ENCODE measurements at places on chromosomes 3 and 15. TPM values are rescaled to one million over a fixed set of nuclear protein-coding genes. Genes with fewer than 3 reads are reported as not detected.

- no peak for DNase-seq
Measured at GRCh38 chr15:42592716-42593115, 17.3 kb downstream of the STARD9 start.

HYKK gene
- 5.7 TPM for polyA plus RNA-seq

GRCh38 chr15:101198031-101198575 lies 53.7 kb downstream of the CHSY1 start:
- DNase-seq: no peak

GRCh38 chr3:194686816-194687637 lies 1.3 kb downstream of the FAM43A start:
- DNase-seq: no peak

DNA sequence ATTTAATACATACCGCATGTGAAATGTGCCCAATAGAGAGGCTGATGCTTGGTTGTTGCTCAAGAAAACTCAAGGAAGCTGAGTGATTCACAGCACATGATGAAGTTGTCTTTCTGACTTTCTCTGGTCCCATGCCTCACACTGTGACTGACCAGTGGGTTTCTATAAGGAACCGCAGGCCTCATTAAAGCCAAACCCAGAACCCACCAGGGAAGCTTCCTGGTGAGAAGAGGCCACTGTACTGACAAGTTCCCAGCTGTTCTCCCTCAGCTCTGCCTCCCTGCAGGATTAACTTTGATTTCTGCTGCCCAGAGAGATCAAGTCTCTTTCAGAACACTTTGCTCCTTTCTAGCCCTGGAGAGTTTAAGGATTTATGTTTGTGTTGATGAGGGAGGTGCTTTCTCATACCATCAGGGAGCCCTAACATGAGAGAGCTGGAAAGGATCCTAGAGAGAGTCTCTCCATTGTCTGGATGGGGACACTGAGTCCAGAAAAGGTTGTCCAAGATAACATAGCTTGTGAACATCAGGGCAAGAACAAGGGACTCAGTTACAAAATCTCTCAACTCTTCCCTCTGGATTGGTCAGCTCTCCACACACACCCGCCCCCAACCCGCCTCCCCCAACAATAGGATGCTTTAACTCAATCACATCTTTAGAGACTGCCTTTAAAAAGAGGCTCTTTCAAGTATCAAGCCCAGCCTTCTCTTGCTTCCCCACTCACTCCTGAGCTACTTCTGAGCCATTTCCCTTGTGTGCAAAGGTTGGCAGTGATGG lies 303.2 kb upstream of the TLE3 start:
- no peak for DNase-seq

- no peak for DNase-seq
Measured at GRCh38 chr15:45606413-45606812, 19.2 kb downstream of the BLOC1S6 start.

GRCh38 chr3:61454006-61454585 lies 107.3 kb upstream of the PTPRG start:
- no peak for DNase-seq

SLC24A5 gene
- polyA plus RNA-seq: not detected

GRCh38 chr3:121431726-121432517 lies 113.9 kb downstream of the POLQ start:
- DNase-seq: no peak

- no peak for DNase-seq
Measured at GRCh38 chr3:190399677-190400076, 11.7 kb downstream of the CLDN16 start.

IL17RB gene
- 1.7 TPM for polyA plus RNA-seq

DNA sequence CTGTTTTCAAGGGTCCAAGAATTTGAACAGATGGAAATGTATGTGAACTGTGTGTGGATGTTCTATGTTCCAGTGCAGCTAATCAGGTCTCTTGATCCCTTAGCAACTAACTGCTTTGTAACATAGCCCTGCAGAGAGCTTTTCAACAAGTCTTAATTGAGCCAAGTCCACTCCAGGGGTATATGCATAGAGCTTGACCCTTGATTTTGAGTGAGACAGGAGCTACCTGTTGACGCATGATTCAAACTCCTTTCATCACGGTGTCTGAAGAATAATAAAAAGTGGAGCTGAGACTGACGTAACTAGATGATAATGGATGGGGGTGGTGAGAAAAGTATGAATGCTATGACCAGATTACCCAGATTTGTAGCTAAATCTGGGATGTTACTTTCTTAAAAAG lies 93.3 kb upstream of the CCDC54 start:
- no peak for DNase-seq

GRCh38 chr15:25246641-25247406 lies 192.0 kb downstream of the UBE3A start:
- no peak for DNase-seq

- DNase-seq: no peak
Measured at GRCh38 chr15:98455904-98456303, 192.4 kb upstream of the IGF1R start.

DNA sequence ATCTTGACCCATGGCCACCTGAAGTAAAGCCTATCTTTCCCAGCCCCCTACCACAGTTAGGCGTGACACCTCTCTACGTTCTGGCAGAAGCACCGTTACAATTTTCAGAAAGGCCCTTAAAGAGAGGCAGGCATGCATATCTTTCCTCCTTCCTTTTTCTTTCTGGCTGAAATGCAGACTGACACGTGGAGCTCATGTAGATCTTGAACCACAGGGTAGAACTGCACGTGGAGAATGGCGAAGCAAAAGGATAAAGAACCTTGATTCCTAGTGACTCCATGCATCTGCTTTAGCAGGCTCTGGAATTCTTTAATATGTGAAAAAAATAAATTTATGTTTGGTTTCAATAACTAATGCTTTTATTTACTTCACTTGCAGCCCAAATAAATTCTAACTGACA lies 166.6 kb downstream of the CPNE4 start:
- no peak for DNase-seq

DPPA2 gene
- polyA plus RNA-seq: not detected

DNA sequence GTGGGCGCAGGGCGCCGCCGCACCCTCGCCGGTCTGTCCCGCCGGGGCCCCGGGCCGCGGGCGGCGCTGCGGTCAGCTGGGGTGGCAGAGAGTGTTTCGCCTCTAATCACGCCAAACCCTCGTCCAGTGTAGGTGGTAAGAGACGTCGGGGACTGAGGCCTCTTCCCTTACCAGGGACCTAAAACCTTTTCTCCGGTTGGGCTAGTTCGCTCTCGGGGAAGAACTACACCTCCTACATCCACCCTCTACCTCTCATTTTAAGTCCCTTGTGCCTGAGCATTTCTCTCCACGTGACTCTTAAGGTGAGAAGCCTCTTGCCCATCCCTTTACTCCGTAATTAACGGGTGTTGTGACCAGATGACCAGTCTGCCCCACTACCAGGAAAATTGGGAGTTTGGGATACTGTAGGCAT lies 520 bp downstream of the TMEM42 start:
- DNase-seq: no peak

- DNase-seq: no peak
Measured at GRCh38 chr15:42367041-42367440, 7.7 kb downstream of the CAPN3 start.

DTX3L gene
- 5.3 TPM for polyA plus RNA-seq

SMCO1 gene
- not detected for polyA plus RNA-seq

DNA sequence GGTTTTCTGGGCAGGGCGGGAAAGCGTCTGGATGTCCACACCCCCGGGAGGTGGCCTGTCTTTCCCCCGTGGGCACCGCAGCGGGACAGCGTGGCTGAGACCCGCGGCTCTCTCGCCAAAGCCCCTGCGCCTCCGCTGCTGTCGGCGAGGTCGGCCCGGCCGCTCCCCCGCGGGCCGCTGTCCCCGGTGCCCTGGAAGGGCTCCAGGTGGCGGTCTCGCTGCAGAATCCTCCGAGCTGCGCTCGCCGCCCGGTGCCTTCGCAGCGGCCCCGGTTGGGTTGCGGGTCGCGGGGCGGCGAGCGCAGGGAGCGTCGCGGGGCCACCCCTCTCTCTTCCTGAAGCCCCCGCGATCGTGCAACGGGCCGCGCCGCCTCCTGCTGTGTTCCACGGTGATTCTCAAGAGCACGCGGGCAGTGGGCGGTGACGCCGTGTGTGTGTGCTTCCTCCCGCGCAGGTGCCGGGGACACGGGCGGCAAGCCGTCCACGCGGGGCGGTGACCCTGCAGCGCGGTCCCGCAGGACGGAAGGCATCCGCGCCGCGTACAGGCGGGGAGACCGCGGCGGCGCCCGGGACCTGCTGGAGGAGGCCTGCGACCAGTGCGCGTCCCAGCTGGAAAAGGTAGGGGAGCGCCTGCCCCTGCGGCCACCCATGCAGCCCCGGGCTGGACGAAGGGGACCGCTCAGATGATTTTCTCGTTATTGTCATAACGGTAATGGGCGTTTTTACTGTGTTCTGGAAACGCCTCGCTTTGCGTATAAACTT lies 54.4 kb downstream of the LRRK1 start:
- DNase-seq: no peak

DNA sequence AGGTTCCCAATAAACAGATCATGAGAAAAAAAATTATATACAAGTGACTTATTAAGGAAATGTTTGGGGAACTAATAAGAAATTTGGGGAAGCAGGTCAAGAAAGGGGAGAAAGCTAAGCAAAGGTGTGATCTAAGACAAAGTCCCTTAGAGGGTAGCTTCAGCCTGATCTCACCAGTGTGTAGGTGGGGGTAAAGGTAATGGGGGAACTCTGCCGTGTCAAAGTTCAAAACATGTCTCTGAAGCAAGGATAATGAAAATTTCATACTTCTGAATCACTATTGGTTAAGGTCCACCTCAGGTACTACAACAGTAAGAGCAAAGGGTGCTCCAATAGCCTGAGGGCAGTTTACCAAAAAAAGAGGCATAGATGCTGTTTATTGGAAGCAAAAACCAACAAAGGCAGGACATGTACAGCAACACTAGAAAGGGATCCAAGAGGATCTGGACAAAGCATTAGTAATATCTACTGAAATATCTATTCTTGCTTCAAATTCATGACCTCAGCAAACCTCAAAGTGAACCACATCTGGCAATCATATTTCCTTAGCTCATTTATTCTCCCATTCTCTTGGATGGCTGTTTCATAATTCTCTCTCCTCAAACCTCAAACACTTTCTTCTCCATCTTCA lies 6.9 kb downstream of the ACAD11 start:
- no peak for DNase-seq

- DNase-seq: peak; percentile 81
Measured at GRCh38 chr15:73305331-73306211, 63.2 kb downstream of the HCN4 start.

DNA sequence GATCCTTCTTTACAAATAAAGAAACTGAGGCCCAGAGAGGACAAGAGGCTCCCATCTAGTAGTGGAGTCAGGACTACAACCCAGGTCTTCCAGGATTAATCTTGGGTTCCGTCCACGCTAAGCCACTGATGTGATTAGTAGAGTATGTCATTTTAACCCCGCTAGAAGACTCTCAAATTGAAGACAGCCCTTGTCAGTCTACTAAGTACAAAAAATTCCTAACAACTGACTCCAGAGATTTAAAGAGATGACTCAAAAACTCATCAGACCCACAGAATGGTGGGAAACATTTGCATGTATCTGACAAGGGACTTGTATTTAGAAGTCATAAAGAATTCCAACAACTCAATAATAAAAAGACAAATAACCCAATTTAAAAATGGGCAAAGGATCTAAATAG lies 145.3 kb downstream of the CNTN3 start:
- no peak for DNase-seq

VEPH1 gene
- polyA plus RNA-seq: 0.04 TPM

GRCh38 chr15:31528846-31529245 lies 202.2 kb downstream of the KLF13 start:
- no peak for DNase-seq

MORC1 gene
- not detected for polyA plus RNA-seq

GRCh38 chr3:141368062-141368924 lies at the start of gene ZBTB38:
ZBTB38 (plus strand) TSS chr3:141368504; CDS start chr3:141442389, 73,885 bp downstream.
- DNase-seq: peak; percentile 98

PFKFB4 gene
- polyA plus RNA-seq: 20.9 TPM

DNA sequence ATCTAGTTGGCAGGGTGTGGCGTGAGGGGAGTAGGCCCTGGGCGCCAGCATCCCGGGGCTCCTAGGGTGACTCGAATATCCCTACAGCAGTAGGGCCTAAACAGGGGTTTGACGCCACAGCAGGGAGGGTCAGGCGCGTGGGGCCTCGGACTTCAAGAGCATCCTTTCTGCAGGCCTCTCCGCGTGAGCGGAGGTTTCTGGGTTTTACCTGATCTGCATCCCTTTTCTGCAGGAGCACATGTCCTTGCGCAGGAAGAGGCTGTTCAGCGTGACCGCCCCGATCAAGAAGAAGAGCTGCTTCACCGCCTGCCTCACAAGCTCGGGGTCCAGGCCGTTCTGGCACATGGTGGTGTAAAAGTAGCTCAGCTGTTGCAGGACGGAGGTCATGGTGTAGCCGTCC lies 13.5 kb upstream of the GNB5 start:
- DNase-seq: no peak

SLC51A gene
- not detected for polyA plus RNA-seq

DNA sequence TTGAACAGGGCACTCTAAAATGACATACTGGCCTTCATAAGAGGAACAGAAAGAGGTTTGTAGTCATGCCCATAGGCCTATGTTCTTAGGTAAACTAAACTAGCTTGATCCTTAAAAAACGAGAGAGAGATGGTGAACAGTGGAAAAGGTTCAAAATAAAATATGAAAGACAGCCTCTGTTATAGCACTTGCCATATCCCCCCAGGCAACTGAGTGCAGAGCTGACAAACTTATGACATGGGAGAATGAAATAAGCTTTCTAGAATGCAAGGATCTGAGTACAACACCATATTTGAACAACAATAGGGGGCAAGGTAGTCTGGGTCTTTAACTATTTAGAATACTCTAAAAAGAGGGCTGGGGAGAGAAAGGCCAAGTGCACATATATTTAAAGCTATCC lies 700.6 kb upstream of the CFAP20DC start:
- no peak for DNase-seq

DNA sequence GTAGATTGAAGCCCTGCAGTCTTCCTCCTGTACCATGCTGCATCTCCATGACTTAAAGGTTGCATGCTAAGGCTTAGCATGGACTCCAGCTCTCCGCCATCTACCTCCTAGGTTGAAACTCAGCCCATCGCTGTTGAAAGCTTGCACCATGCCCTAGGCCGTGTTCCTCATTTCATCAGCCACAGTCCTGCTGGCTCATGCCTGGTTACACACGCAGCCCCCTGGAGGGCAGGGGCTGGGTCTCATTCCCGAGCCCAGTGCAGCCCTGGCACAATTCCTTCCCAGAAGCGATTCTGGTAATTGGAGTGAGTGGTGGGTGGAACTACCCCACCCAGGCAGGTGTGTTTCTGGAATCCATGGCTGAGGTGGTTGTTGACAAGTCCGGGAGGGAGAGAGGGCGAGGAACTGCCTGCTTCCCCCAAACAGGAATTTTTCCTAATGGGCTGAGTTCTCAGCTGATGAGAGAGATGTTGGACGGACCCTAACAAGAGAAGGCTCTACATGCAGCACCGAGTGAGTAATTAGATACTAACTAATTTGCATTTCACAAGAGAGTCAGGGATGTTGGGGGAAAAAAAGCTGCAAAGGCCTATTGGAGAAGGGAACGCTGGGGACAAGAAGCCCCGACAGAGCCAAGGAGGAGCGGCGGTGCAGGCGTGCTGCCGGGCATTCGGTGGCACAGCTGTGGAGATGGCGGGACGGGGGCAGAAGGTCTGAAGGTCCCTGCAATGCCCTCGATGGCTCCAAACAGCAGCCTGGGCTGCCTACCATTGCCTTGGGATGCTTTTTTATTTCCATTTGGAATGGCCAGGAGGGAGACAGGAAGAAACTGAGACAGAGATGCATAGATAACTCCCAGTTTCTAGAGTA lies 92.3 kb upstream of the TLE3 start:
- no peak for DNase-seq

Data from A549 (cell line).